ENCODE measurements at places on chromosomes 2 and 18.

- DNase-seq, result no peak
These were observed 15.2 kb upstream of the TWSG1 start for GRCh38 chr18:9319333-9319732.

- DNase-seq, result no peak
These were observed 922 bp downstream of the HS1BP3 start for GRCh38 chr2:20649976-20650375.

GRCh38 chr2:226631187-226631586 is 168.4 kb downstream of the IRS1 start:
- DNase-seq, result no peak

DNA sequence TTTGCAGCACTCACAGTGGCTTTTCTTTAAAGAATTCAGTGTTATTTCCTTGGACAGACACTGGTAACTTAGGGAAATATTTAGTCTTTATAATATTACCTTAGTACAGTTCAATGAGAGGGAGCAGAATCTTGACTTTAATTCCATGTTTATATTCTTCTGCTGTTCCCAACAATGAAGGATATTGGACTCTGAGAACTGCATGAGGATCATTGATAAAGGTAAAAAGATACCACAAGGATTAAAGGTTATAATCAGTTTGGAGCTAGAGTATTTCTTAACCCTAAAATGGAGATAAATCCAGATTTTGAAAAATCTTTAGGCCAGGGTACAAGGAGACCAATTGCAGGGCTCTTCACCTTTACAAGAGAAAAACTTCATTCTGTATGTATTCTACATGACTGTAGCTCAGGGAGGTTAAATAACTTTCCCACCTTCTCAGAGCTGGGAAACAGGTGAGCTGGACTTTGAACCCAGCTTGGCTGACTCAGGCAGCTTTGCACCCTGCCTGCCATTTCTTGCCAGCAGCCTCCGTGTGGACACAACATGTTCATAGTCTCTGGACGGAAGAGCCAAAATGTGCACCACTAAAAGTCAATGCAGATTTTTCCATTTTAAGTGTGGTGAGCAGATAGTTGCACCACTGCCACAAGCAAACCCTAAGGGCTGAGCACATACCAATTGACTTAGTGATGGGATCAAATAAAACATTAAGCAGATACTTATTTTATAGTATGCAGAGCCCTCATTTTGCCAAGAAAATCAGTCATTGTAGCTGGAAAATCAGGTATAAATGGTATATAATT is 26.7 kb downstream of the UPP2 start:
- DNase-seq, result no peak

DNA sequence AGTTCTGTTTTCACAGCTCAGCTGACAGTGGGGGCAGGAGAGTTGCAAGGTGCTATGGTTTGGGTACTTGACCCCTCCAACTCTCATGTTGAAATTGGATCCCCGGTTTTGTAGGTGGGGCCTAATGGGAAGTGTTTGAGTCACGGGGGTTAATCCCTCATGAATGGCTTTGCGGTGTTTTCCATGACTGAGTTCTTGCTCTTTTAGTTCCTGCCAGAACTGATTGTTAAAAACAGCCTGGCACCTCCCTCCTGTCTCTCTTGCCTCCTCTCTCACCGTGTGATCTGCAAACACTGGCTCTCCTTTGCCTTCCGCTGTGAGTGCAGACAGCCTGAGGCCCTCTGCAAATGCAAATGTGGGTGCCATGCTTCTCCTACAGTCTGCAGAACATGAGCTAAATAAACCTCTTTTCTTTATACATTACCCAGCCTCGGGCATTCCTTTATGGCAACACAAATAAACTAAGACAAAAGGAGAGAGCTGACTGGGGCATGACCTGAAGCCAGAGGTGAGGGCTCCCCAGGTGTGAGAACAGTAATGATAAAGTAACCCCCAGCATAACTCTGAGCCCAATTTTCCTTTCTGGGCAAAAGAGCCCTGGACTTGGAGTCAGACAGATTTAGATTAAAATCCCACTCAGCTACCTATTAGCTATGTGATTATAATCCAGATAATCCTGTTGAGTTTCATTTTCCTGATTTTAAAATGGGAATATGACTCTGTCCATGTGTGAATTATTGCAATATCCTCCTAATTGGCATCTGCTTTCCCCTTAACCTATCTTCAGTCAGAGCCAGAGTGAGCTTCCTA is 64.9 kb upstream of the CAPN13 start:
- DNase-seq, result no peak

DNA sequence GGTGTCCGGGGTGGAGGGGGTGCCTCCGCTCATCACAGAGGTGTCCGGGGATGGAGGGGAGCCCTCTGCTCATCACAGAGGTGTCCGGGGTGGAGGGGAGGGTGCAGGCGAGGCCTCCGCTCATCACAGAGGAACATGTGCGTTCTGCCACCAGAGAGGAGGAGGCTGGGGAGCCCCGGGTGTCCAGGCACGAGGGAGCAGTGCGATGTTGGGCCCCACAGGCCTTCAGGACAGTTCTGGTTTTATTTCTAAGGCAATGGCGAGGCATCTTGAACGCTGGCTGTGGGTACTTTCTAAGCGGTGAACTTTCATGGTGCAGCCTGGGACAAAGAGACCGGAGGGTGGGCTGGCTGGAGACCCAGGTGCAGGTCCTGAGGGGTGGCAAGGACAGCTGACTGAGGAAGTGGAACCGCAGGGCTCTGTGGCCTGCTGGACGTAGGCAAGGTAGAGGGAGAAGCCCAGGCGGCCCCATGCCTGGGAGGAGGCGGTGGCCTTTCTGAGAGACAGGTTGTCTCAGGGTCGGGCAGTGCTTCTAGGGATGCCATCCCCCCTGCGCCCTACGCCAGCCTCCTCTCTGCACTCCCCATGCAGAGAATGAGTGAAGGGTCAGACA is 196.6 kb upstream of the SALL3 start:
- DNase-seq, result no peak

- no peak for DNase-seq
These were observed 369.2 kb downstream of the GALNT13 start for GRCh38 chr2:154240921-154241379.

- no peak for DNase-seq
These were observed 82.6 kb upstream of the TANK start for GRCh38 chr2:161077367-161078210.

- no peak for DNase-seq
These were observed 238.7 kb upstream of the SALL3 start for GRCh38 chr18:78740876-78741275.

GRCh38 chr2:149314687-149315086 is 15.7 kb upstream of the LYPD6 start:
- DNase-seq, result no peak

DNA sequence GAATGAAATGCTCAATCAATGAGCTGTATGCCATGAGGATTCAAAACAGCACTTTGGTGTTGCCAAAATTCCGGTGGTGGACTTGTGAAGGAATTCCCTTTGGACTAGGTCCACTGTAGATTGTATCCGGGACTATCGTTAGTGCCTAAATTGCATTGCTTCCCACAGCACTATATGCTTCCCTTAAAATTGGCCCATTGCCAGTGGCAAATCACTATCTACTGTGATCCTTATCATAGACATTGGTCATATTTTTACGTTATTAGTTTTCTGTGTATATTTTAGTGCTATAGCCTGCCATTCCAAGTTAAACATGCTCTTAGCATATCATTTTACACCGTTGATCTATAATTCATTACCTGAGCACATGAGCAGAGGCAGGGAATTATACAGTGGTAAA is 1.7 kb downstream of the PJVK start:
- DNase-seq, result no peak

GRCh38 chr2:199336546-199336945 is 121.2 kb downstream of the SATB2 start:
- DNase-seq, result no peak

- no peak for DNase-seq
These were observed 37.5 kb downstream of the SNED1 start for GRCh38 chr2:241035818-241036396.

- no peak for DNase-seq
These were observed 33.6 kb downstream of the CRACDL start for GRCh38 chr2:98902209-98903063.

GRCh38 chr18:57243624-57244179 is 96.8 kb downstream of the BOD1L2 start:
- DNase-seq, result no peak

DNA sequence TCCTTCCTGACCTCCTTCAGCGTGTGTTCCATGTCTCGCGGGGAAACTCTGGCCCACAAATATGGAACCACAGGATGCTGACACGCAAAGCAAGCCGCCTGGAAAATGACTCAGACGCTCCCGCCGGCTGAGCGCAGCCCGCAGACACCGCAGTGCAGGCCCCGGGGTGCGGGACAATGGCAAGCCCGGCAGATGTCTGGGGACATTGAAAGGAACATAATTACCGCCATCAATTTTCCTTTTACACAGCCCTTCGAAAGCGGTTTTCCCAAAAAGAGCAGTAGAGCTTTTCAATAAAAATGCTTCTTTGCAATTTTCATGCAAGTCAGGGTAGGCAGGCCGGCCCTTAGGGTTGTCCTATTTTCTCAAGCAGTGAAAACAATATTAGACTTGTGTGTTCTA is 159.2 kb upstream of the SH3BP4 start:
- DNase-seq, result no peak

DNA sequence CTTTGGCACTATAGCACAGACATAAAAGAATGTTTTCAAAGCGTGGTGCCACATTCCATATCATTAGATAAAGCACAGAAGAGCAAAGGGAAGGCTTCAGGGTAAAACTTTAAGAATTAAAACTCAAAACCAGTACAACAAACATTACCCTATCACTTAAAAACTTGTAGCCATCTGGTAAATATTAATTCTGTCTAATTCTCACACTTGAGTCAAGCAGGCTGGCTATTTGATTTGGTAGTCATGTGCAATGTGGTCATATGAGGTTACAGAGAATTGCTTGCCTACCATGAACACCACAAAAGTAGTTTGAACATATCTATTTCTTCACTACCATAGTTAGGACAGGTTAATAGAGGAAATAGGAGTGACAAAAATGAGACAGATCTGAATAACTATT is 244.9 kb downstream of the IRS1 start:
- DNase-seq, result no peak

DNA sequence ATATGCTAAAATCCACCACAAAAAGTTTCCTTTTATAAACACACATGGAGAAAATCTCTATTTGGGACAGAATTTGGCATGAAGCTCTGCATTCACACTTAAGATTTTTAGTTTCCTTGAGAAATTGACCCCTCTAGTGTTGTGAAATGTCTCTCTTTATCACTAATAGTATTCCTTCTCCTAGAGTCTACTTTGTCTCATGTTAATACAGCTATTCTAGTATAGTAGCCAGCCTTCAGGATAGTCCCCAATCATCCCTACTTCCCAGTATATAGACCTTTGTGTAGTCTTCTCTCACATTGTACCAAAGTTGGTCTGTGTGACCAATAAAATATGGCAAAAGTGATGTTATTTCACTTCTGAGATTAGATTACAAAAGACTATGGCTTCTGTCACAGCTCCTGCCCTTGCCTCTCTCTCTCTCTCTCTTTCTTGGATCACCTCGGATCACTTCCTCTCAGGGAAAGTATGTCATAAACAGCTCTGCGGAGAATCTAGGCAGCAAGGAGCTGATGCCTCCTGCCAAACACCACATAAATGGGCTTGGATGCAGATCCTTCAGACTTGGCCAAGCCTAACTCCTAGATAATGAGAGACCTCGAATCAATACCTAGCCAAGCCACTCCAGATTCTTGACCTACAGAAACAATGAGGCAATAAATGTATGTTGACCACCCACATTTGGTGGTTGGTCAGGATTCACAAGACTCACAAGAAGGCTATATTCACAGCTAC is 59.7 kb upstream of the NABP1 start:
- DNase-seq, result no peak

DNA sequence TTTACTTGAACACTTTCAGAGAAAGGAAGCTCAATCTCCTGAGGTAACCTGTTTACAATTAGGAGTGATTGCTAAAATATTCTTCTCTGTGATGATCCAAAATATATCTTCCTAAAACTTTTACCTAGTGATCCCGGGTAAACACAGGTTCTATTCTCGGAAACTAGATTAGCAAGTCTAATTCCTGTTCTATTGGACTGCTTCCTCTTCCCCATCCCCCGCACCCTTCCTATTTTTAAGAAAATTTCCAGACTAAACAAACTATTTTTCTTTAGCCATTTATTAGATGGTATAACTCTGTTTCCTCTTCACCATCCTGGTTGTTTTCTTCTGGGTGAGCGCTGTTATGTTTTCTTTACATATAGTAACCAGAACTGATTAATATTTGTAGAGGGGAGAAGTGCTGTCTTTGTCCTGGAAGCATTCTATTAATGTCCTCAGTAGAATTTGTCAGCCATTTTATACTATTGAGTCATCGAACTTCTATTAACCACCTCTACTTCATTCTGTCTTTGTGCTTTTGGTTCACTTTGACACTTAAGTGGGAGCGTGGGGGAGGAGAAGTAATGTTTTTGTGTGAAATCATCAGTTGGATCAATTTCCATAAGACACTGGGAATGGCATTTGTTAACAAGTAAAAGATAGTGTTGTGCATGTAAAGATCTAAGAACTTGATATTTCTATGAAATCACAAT is 31.8 kb downstream of the CREB1 start:
- DNase-seq, result no peak

- DNase-seq, result no peak
These were observed 200.9 kb upstream of the RAB6C start for GRCh38 chr2:129778584-129778877.

GRCh38 chr2:105812180-105813044 is 67.7 kb downstream of the NCK2 start:
- no peak for DNase-seq

DNA sequence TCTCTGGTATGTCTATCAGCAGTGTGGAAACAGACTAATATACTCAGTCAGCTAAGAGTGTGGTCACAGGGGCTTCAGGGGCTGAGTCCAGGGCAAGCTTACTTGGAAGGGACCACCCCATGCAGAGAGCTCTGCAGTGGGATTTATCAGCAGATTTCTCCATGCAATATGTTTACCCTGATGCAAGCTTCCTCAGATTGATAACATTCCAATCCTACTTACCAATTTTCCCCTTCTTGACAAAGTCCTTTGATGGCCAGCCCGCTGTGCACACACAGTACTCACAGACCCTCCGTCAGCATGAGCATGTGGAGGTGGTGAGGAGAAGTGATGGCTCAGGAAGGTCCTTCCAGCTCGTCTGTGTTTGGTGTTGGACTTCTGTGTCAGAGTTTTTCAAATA is 51.8 kb downstream of the SH3RF3 start:
- no peak for DNase-seq

DNA sequence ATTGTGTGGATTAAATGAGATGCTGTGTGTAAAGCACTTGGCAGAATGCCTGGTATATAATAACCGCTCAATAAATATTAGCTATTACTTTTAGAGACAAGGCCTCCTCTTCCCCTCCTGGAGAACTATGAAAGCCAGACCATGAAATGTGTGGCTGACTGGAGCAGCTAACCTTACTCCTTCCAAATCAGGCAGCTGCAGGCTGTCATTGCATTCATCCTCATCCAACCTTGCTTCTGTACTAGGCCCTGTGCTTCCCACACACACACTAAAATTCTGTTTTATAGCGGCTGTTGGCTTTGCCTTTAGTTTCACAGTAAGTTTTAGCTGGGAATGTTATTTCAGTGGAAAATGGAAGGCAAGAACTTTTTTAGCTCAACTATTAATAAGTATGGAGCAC is 10.2 kb upstream of the SP9 start:
- no peak for DNase-seq
